ENCODE measurements at places on chromosomes 1 and 21. TPM values are rescaled to one million over a fixed set of nuclear protein-coding genes. Genes with fewer than 3 reads are reported as not detected.

DNA sequence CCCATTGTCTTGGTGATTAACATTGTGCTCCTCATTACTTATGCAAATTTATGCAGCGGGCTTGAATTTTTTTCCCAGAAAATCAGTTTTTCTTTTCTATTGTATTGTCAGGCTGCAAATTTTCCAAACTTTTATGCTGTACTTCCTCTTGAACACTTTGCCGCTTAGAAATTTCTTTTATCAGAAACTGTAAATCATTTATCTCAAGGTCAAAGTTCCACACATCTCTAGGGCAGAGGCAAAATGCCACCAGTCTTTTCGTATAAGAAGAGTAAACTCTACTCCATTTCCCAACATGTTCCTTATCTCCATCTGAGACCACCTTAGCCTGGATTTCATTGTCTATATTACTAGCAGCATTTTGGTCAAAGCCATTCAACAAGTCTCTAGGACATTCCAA is 113.9 kb upstream of the OLFM3 start:
- DNase-seq, result no peak

- no peak for DNase-seq
Measured at GRCh38 chr1:21045351-21045750, 131.3 kb downstream of the EIF4G3 start.

GRCh38 chr1:185312361-185313138 is 4.5 kb downstream of the IVNS1ABP start:
- no peak for DNase-seq

DNA sequence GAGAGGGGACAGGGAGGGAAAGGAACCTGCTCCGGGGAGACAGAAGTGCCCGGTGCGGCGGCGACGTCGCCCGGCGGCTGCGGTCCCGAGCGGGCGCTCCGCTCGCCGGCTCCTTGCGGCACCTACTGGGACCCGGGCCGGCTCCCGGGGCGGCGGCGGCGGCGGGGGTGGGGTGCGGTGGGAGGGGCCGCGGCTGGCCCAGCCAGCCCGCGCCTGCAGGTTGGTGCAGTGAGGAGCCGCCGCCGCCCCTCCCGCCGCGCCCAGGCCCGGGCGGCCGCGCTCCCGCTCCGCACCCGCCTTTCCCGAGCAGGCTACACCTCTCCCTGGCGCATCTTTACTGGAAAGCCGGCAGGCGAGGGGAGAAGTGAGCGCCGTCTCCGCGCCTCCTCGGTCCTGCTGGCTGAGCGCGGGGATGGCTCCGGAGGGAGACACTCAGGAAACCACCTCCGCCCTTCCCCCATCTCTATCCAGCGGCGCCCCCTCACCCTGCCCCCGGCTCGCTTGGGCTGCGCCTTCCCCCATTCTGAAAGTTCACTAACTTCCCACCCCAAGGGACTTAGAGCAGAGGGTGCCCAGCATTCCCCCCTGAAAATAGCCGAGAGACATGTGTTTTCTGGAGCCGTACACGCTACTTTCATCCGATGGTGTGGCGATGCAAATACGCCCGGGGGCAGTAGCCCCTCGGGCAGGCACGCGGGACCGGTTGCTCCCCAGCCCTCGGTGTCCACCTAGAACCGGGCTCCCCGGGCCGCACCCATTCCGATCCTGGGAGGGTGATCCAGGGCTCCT is at the start of gene PLD5:
Gene PLD5, minus strand, starts transcription at position 127 of the 789 bp plus-strand sequence.
- DNase-seq, result no peak

DNA sequence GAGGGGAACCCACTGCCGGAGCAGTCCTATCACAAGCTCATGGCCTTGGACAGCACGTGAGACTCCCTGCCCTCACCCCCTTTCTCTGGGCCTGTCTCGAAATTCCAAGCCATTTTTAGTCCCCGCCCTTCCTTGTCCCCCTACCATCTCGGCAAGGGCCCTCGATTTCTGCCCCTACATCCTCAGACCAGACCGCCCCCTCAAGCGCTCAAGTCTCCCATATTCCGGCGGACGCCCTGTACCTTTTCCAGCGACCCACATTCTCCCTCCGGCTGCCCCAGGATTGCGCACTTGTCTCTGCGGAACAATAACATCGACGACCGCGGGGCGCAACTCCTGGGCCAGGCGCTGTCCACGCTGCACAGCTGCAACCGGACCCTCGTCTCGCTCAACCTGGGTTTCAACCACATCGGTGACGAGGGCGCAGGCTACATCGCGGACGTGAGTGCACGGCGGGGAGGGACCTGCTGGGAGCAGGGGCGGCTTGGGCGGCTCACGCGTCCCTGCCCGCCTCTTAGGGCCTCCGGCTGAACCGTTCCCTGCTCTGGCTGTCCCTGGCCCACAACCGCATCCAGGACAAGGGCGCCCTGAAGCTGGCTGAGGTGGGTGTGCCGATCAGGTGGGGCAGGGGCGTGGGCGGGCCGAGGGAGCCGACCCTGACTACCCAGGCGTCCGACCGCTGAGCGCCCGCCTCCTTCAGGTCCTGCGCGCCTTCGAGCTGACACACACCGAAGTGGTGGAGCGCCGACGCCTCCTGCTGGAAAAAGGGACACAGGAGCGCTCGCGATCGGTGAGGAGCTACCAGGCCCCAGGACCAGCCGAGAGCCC is 7.0 kb downstream of the LRRC71 start:
- DNase-seq, result peak; percentile 84

GRCh38 chr1:25991937-25992688 is 5.8 kb downstream of the PAFAH2 start:
- DNase-seq, result no peak

- no peak for DNase-seq
Measured at GRCh38 chr1:169648709-169649108, 18.8 kb upstream of the SELP start.

DNA sequence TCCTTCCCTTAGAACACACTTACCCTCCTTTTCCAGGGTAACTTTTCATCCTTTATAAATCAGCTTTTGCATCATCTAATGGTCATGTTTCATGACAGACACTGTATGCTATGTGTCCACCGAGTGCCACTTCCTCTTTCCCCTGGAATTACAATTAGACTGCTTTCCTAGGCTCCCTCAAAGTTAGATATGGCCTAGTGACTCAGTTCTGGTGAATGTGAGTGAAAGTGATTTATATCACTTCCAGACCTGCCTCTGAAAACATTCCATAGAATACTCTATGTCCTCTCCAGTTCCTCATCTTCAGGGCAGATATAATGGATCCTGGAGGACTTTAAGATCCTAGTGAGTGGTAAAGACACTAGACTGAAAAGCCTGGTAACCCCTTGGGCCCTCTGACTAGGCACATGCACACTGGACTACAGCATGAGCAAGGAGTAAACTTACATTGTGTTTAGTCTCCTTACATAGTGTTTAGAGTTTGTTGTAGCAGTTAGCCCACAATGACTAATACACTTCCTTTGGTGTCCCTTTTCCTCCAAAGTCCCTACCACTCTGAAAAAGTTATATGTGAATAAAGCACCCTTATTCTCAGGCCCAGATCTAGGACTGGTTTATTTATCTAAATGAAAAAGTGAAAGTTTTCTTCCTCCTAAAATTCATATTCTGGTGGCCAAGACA is 59.3 kb downstream of the GPR88 start:
- DNase-seq, result no peak

DNA sequence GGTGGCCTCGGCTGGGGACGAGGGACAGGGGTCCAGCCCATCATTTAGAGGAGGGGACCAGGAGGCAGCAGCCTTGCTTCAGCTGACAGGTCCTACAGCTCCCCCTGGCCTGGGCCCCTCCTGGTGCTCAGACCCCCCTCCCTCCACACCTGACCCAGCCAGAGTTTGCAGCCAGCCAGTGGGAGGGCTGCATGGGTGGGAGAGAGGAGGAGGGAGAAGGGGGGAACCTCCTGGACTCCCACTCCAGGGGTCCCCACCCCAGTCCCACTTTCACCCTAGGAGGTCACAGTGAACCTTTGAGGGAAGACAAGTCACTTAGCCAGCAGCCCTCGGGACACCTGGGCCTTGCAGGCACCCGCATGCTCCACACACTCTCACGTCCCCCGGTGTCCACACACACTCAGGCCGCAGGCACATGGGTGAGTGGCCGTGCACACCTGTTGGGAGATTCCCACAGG is 108.9 kb upstream of the ZBTB40 start:
- DNase-seq, result no peak

DNA sequence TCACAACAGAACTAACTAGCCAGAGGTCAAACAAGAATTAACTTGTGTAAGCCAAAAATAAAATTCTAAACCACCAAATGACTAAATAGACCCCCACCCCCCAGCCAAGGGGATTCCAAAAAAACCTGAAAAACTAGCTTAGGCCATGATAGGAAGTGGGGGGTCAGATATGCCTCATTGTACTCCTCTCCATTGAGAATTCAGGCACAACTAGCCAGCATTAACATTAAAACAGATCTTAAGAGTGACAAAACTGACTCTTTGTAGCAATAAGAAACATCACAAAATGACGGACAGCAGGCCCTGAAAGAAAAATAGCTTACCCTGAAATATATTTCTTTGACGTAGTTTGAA is 103.0 kb upstream of the ETV3 start:
- no peak for DNase-seq

DNA sequence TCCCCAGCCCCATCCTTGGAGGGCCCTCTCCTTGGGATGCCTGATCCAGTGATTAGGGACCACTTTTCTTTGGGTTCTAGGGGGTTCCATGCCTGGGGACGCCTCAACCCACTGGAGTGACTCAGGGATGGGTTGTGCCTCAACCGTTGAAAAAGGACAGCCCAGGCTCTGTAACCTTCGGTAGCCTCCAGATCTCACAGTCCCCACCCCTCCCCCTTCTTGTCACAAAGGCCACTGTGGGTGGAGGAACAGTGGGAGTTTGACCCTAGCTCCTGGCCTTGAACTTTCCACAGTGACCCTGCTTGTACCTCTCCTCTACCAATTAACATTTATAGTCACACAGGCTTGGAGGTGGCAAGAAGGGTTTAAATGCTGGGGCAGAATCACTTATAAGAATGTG is 2.6 kb upstream of the RORC start:
- DNase-seq, result no peak

DNA sequence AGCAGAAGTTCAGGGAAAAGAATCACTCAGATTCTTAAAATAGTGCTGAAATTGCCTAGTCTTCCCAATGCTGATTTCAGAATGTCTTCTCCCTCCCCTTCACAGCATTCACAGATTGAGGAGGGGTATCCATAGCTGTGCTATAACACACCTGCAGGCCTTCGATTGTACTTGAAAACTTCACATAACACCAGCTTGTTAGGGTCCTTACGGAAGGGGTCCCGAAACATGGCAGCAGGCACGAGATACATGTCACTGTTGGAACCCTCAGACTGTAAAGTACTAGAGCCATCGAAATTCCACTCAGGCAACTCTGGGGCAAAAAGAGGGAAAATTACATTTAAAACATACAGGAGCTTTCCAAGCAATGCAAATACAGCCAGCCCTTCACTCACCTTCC is 4.6 kb downstream of the GLUL start:
- DNase-seq, result no peak

GRCh38 chr1:95168028-95168427 is 50.9 kb downstream of the TLCD4 start:
- no peak for DNase-seq

- no peak for DNase-seq
Measured at GRCh38 chr1:159941591-159942560, 3.5 kb downstream of the IGSF9 start.

- DNase-seq, result no peak
Measured at GRCh38 chr1:97412166-97412565, 508.7 kb downstream of the DPYD start.

GRCh38 chr1:57131701-57132394 is 166.0 kb upstream of the C8B start:
- no peak for DNase-seq

The RGS16 gene
- 9.7 TPM for total RNA-seq

The SGIP1 gene
- total RNA-seq, result 2.6 TPM

The EPHX1 gene
- 86.1 TPM for total RNA-seq

The NCAM2 gene
- total RNA-seq, result 22.6 TPM

The OR14A16 gene
- not detected for total RNA-seq

The ADAMTS5 gene
- 5.8 TPM for total RNA-seq

All from type B pancreatic cell (in vitro differentiated cells).